ENCODE measurements at places on chromosomes 11 and 22.
A peak's percentile ranks its signal among the peaks of the same experiment; 100 is the strongest.

- peak; percentile 96 for DNase-seq
Measured at GRCh38 chr11:58059007-58059350, 28.2 kb downstream of the OR6Q1 start.

DNA sequence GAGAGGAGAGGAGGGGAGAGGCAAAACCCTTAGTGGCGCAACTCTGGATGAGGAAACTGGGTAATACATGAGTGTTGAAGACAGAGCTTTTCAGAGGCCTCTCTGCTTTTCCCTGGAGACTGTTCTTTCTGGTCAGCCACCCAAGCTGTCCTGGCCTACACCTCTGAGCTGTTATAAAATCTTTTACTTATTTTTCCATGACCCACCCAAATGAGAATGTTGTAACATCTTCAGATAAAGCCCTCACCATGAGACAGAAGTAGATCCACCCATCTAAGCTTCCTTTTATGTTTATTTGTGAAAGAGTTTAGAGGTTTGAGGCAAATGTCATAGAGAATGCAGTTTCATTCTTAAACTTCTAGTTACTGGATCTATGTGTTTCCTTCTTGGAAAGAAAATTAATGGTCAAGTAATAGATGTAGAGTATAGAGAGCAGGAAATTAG is 20.3 kb upstream of the APLP2 start:
- DNase-seq = peak; percentile 62

DNA sequence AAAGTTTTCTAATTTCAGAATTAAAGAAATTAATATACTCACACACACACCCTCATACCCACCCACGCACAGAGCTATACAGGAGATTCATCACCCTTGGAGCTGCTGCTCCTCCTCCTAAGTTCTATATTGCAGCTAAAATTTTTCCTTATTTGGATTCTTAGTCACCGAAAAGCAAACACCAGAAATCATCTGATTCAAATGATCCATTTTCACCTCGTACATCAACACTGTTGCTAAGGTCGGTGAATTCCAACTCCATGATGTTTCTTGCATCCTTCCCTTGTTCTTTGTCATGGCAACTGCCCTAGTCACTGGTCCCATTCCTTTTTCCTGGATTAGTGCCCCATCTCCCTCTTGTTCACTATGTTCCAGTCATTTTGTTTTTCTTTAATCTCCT is 286.2 kb downstream of the GRM5 start:
- DNase-seq = peak; percentile 64

- DNase-seq = no peak
Measured at GRCh38 chr11:73969991-73970800, 12.4 kb downstream of the UCP2 start.

- no peak for DNase-seq
Measured at GRCh38 chr22:21446128-21446826, 20.9 kb upstream of the TMEM191C start.

- DNase-seq = no peak
Measured at GRCh38 chr11:10796191-10796590, 12.5 kb downstream of the EIF4G2 start.

- DNase-seq = peak; percentile 57
Measured at GRCh38 chr11:20049231-20049630, 111.0 kb downstream of the DBX1 start.

GRCh38 chr11:65920372-65920802 is 1.2 kb downstream of the DRAP1 start:
- DNase-seq = no peak

GRCh38 chr22:31550871-31551370 is 54.6 kb downstream of the SFI1 start:
- DNase-seq = no peak

DNA sequence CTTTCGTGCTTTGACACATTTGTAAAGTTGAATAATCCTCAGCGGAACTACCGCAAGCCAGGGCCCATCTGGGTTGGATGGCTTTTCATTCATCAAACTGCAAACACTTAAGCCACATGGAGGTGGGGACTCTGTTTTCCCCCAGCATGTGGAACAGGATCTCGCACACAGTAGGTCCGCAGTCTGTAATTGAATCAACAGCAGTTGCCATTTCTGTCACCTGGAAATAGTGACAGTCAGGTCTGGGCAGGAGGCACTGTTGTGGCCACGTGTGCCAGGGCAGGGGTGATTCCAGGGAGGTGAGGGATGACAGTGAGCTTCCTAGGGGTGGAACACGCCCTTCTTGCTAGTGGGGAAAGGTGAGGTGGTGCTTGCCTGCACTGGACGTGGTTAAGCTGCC is 50.7 kb upstream of the ANO1 start:
- DNase-seq = no peak

DNA sequence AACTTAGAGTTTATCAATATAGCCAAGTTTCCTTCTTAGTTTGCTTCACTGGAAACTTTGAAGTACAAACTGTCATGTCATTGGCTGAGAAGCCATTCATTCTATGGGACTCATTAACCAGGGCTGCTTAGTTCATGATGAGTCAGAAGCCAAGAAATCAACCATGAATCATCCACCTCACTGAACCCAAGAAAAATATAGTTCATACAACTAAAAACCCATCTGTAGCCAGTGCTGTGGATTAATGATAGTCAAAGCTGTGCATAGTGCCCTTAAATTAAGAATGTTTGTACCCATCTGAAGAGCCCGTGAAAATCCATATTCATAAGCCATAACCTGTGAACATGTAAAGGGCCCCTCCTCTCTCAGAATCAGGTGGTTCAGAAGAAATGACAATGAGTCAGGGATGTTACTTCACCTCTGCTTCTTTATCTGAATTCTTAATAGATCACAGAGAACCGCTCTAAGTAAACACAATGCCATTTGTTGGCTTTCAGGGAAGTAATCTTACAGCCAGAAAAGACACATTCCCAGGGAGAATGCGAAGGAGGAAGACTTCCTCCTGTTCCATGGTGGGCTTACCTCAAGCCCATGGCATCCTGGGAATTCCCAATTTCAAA is 25.4 kb downstream of the MMP20 start:
- peak; percentile 92 for DNase-seq

- peak; percentile 4 for DNase-seq
Measured at GRCh38 chr22:17085277-17086181, 729 bp downstream of the IL17RA start.

GRCh38 chr22:40041366-40042137 is 46.8 kb downstream of the FAM83F start:
- no peak for DNase-seq

DNA sequence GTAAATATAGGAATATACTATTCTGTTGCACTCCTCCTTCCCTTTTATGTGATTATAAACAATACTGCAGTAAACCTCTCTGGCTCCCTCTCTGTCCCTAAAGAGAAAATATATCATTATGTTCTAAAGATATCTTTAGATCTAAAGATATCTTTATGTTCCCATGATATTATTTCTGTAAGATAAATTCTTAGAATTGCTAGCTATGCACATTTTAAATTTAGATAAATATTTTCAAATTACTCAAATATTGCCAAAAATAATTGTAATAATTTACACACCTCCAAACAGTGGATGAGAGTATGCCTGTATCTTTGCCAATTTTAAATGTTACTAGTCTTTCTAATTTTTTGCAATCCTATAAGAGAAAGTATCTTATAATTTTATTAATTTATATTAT is 10.3 kb upstream of the DEUP1 start:
- no peak for DNase-seq

DNA sequence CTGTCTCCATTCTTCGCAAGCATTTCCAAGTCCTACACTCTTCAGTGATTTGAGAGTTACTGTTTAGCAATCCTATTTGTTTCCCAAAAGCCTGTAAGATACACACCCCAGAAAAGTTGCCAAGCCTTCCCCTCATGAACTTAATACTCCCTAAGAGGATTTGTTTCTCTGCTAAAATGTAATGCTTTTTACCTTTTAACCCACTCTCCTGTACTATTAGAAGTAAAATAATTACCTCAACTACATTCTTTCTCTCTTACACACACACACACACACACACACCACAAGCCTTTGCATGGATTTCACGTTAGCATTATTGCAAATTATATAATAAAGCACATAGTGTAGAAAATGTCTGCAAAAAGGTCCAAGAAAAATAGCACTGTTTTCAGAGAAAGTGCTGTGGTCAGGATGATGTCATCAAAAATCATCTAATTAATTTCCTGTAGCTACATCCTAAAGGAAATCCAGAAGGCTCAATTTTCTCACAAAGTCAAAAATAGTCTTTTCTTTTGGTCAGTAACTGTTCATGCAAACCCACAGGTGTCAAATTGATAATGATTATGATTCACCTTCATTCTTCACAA is 364.1 kb upstream of the PITPNB start:
- DNase-seq = peak; percentile 53

DNA sequence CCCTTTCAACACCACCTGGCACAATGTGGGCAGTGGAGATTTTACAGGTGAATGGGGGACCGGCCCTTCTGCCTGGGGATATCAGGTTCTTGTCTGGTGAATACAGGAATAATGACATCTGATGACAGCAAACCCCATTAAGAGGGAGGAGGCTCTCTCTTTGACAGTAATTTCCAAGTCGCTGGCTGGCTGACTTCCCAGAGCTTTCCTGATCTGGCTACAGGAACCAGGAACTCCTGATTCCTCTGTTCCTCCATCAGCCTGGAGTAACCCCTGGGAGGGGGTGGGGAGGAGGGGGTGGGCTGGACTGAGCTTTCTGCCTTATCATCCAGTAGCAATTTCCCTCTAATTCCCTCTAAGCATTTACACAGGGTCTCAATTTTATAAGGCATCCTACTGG is 3.7 kb upstream of the MIEF1 start:
- DNase-seq = no peak

- DNase-seq = no peak
Measured at GRCh38 chr11:82458761-82459160, 274.9 kb downstream of the FAM181B start.

GRCh38 chr11:85950317-85951048 is 95.3 kb downstream of the CCDC83 start:
- no peak for DNase-seq

DNA sequence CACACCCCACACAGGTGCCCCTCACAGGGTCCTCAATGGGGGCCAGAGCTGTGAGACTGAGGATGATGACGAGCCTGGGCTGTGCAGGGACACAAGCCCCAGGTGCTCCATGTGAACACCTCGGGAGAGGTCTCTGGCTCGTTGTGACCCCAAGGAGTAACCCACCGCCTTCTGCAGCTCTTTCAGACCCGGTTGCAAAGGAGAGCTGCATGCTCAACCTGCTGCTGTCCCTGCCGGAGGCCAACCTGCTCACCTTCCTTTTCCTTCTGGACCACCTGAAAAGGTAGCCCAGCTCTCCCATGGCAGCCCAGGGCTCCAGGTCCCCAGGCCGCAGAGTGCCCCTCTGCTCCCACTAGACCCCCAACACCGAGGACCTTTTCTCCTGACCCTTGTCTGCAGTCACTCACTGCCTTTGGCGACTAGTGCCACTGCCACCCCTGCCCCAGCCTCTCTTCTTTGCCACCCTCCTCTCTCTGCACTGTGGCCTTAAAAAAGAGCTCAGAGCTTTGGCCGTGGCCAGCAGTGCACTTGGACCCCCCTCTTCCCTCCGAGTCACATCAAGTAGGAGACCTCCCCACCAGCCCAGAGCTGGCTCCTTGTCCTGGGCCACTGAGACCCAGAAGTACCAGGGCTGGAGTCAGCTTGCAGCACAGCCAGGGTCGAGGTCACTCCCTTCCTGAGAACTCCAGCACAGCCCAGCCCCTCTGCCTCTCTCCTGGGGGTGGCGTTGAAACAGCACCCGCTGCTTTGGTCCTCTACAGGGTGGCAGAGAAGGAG is 133.7 kb downstream of the BCR start:
- no peak for DNase-seq

DNA sequence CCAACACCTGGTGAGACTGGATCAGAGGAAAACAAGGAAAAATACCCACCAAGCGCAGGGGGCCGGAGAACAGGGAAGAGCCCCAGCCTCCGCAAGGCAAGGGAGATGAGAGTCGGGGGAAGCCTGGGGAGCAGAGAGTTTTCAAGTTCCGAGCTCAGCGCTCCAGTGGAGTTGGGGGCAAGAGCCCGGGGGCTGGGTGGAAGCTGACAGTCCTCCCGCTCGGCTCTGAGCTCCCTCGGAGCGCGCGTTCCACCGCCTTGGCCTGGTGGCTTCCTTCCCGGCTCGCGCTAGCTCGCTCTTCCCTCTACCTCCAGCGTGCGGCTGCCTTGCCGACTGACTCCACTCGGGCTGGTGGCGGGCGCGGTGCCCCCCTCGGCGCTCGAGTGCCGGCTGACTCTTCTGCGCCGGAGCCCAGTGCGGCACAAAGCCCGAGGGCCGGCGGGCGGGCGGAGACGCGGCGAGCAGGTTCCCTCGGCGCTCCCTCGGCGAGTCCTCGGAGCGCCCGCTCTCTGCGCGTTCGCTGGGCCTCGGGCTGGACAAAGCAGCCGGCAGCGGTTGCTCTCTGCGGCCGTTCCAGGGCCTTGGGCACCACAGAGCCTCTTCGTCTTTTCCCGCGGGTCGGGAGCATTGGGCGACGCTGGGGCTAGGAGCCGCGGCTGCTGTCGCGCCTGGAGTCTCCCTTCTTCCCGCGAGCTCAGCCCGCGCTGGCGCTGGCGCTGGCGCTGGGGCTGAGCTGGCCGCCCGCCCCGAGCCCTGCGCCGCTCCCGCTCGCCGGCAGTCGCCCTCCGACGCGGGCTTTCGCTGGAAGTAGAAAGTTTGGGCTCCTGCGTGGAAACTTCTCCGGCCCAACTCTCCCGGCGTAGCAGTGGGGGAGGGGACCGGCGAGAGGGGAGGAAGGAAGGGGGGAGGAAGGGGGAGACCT is 1.0 kb downstream of the PAX6 start:
- peak; percentile 40 for DNase-seq

GRCh38 chr22:30649430-30650007 is 13.9 kb downstream of the SLC35E4 start:
- DNase-seq = peak; percentile 80

DNA sequence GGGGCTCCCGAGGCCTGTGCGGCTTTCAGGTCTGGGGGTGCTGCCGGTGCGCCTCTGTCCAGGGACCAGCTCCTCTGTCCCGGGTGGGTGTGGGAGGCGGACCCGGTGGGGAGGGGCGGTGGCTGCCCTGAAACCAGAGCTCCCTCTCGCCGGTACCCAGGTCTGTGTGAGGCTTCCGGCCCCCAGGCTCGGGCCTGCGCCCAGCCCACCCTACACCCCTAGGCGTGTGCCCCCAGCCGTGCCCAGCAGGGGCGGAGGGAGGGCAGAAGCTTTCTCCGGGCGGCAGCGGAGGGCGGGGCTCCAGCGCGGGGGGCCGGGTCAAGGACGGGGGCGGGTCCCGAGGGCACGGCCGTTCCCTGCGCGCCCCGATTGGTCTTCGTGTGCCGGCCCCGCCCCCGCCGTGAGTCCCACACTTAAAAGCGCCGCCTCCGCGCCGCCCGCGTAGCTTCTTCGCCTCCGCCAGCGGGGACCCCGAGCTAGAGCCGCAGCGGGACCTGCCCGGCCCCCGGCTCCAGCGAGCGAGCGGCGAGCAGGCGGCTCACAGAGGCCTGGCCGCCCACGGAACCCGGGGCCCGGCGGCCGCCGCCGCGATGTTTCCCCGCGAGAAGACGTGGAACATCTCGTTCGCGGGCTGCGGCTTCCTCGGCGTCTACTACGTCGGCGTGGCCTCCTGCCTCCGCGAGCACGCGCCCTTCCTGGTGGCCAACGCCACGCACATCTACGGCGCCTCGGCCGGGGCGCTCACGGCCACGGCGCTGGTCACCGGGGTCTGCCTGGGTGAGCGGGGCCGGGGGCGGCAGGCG is 616 bp downstream of the PNPLA2 start:
- peak; percentile 78 for DNase-seq

GRCh38 chr11:30282289-30282631 is 40.6 kb upstream of the ARL14EP start:
- no peak for DNase-seq
